ENCODE measurements at places on chromosomes 6 and 20. TPM values are rescaled to one million over a fixed set of nuclear protein-coding genes. Genes with fewer than 3 reads are reported as not detected.

The RAET1G gene
- total RNA-seq: not detected

GRCh38 chr6:14664112-14664601 is 546.6 kb downstream of the CD83 start:
- no peak for DNase-seq

- DNase-seq: no peak
These were observed 7.3 kb downstream of the CCDC167 start for GRCh38 chr6:37492236-37492972.

The GLP1R gene
- 0.14 TPM for total RNA-seq

GRCh38 chr6:131597446-131597845 is 24.4 kb downstream of the ARG1 start:
- no peak for DNase-seq

The OPN5 gene
- total RNA-seq: not detected

DNA sequence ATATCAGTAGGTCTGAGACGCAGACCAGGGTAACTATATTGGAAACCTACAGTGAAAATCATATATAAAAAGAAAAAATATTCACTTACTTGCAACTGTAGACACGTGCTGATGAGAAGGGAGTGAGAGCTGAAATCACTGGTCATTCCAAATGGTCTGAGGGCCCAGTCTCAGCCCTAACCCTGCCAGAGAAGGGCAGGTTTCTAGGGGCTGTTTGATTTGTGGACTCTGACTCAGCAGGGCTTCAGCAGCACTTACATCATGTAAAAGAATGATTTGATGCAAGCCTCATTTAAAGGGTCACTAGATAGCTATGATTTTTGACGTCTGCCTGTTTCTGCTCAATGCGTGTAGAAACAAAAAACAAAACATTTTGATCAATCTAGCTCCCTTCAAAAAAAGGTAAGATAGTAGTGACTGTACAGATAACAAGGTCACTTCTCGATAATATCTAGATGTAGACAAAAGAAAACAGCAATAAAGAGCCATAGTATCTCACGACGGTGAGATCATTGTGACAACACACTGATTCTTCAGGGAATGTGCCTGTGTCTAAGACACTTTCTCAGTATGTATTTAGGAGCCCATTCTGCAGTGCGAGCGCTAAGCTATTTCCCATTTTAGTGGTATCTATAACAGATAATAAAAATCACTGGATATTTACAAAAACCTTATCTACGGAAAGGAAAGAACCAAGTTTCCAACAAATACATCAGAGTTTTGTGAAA is 307.2 kb downstream of the HIVEP2 start:
- no peak for DNase-seq

DNA sequence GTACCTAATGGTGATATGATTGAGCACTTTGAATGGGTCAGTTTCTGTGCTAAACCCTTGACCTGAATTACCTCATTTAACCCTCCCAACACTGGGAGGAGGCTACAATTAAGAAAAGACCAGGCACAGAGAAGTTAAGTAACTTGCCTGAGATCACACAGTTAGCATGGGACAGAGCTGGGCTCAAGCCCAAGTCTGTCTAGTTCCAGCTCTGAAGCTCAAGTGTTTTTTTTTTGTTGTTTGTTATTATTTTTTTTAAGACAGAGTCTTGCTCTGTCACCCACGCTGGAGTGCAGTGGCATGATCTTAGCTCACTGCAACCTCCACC is 4.0 kb downstream of the FAM83D start:
- DNase-seq: no peak

GRCh38 chr6:44349904-44350649 is 7.6 kb downstream of the SPATS1 start:
- DNase-seq: no peak

- DNase-seq: no peak
These were observed 47.5 kb downstream of the FOXC1 start for GRCh38 chr6:1657116-1657770.

GRCh38 chr6:50925981-50926380 is 107.3 kb downstream of the TFAP2B start:
- no peak for DNase-seq

DNA sequence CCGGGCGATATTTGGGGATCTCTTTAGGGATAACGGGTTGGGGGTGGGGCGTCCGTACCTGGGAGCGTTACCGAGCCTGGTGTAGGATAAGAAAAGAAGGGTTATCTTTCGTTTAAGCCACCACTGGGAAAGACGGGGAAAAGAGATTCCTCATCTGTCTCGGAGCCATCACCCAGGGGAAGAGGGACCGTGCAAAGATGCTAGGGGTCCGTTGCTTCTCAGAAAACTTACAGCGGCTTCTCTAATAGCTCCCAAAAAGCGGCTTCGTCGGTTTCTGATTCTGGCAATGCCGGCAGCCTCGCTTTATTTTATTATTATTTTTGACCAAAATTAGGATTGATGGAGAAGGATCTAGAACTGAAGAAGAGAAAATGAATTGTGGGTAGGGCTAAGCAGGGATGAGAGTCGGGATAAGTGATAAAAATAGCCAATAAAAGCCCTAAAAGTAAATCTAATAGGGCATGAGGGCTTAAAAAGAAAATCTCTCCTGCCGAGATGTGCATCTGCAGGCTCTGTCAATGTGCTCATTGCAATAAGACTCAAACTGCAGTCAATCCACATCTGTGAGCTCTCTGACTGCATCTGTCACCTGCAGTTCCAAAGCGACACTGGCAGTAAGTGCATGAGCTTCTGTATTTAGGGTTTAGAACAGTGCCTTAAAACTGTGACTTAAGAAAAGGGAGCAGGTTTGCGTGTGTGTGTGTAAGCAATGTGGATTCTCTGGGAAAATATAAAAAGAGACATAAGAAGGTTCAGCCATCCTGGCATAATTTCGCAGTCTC is 801 bp downstream of the TBPL1 start:
- no peak for DNase-seq

- DNase-seq: no peak
These were observed 46.4 kb downstream of the PDYN start for GRCh38 chr20:1947535-1947846.

The ZSCAN23 gene
- total RNA-seq: 2.0 TPM

The DAAM2 gene
- 6.1 TPM for total RNA-seq

GRCh38 chr6:35435074-35435837 is 16.9 kb upstream of the FANCE start:
- DNase-seq: peak; percentile 96

Measured in mucosa of descending colon (tissue), 3 donors.